CD4-positive, alpha-beta T cell treated with Interleukin-21 for 1 hour (primary cell): ENCODE measurements at places on chromosomes 1 and 21.

GRCh38 chr1:7971024-7971423 is 9.5 kb downstream of the PARK7 start:
- DNase-seq: no peak

DNA sequence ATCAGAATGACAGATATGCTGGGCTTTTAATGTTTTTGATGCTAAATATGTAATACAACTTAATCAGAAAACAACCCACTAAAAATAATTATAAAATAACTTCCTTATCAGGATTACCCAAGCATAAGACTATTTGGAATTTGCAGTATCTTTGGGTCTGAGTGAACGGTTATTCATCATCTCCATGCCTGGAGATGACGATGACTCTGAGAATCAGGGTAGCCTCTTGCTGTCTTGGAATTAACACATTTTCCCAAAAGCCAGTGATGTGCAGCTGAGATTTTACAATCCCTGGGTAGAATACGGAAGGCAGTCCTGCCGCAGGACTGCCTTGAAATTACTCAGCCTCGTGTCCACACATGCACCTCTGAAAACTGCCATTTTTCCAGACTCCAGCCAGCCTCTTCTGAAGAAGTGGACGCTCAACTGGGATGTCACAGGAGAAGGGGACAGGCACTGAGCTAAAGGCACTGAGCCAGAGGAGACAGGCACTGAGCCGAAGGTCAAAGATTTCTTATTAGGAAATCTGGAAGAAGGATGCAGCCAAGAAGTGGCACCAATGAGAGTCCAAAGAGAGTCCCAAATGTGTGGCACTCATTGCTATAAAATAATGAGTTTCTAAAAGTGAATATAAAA is 85.5 kb downstream of the PGBD5 start:
- no peak for DNase-seq

- no peak for DNase-seq
These were observed 15.7 kb upstream of the PKP1 start for GRCh38 chr1:201267481-201268229.

DNA sequence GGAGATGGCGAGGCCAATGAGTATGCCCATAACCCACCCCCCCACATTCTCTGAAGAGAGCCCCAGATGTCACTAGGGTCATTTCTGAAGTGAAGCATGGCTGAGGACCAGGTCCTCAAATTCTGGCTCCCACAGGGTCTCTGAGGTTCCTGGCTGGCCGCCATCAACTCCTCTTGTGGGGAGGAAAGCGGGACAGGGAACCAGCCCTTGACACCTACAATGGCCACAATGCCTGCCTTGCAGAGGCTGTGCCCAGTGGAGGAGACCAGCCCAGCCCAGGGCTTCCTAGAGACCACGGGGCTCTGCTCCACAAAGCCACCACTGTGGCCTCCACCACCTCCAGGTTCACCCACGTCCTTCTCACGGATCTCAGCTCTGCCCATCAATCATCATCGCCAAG is 120.1 kb upstream of the ARHGEF16 start:
- DNase-seq: no peak

- DNase-seq: no peak
These were observed 11.5 kb upstream of the KCNK2 start for GRCh38 chr1:215071078-215071477.

- DNase-seq: no peak
These were observed 1.2 kb upstream of the INAVA start for GRCh38 chr1:200893411-200893901.

DNA sequence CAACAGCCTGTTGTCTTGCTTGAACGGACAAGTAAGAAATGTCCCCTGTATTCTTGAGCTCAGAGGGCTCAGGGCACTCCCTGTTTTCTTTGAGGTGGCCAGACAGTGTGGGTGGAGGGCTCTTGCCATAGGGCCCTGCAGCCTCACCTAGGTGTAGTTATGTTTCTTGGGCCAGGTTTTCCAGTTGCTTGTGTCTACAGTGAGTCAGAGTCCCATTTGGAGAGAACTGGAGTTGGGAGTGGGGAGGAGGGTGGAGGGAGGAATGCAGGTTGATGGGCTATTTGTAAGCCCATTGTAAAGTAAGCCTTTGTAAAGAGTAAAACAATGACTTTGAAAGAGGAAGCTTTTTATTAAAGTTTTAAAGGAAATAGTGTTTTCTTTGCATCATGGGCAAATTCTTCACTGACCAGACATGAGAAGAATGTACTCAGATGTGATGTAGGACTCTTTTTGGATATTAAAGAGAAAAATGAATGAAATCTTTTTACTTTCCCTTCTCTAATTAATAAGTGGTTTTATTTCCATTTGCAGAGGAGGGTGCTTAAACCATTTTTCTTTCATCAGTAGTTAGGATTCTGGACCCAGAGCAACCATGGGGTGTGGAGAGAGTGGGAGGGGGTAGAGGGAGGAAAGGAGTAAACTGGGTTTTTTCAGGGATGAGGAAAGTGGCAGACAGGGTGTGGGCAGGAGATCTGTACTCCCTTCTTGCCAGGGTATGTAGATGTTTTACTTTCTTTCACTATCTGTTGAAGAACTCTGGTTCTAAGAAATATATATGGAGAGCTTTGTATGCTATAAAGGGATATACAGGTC is 45.1 kb upstream of the MACF1 start:
- DNase-seq: no peak
